Effector CD8-positive, alpha-beta T cell (primary cell): ENCODE measurements at places on chromosomes 11 and 22.

- DNase-seq = no peak
These were observed 712 bp downstream of the CERK start for GRCh38 chr22:46737105-46737975.

GRCh38 chr22:45735273-45735672 is 63.6 kb downstream of the ATXN10 start:
- no peak for DNase-seq

DNA sequence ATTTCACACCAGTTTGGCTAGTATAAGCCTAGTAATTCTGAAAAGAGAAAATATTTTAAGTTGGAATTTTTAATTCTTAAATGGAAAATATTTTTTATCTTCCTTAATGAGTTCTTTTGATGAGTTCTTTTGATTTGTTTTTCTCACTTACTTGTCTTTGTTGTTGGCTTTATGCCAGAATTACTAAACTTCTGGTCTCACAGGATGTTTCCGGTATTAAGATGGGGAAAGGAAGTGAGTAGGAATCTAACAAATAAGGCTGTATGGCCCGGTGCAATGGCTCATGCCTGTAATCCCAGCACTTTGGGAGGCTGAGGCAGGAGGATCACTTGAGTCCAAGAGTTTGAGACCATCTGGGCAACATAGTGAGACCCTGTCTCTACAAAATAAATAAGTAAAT is 106.4 kb downstream of the ARHGAP42 start:
- DNase-seq = no peak

- no peak for DNase-seq
These were observed 604 bp downstream of the PUS3 start for GRCh38 chr11:125902277-125902926.

DNA sequence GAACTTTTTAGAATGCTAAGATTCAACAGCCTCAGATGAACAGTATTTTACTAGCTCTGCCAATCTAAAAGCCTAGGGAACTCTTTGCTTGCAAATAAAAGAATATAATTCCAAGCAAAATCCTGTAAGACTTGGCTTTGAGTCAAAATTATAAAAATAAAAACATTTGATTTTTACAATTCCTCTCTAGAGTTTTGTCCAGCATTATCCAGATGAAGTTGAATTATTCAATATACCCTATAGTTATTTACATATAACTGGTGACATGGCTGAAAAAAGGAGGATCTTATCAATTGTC is 378.3 kb downstream of the ETS1 start:
- DNase-seq = no peak

GRCh38 chr22:45284705-45285262 is at the start of gene UPK3A:
UPK3A (plus strand) TSS chr22:45284949; CDS start chr22:45285014, 65 bp downstream.
- peak; percentile 55 for DNase-seq

- DNase-seq = no peak
These were observed 42.0 kb upstream of the TUB start for GRCh38 chr11:8038811-8039529.

GRCh38 chr11:114197799-114198500 is 98.2 kb upstream of the NNMT start:
- DNase-seq = no peak

DNA sequence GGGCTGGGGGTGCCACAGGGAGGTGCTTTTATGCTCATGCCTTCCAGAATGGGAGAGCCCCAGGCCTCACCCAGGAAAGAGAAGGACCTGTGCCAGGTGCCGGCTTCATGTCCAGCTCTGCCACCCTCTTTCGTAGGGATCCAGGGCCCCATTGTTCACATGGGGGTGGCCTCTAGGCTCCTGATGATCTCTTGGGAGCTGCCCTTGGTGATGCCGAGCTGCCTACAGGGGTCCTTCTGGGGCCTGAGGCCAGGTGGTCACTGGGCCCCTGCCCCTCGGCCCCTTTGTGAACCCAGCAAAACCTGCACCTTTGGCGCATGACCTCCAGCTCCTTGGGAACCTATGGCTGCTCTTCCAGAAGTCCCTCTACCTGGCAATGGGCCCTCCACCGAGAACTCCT is 41.4 kb upstream of the SMIM38 start:
- DNase-seq = no peak

- no peak for DNase-seq
These were observed 167.8 kb downstream of the RRAS2 start for GRCh38 chr11:14190992-14191778.

GRCh38 chr11:91104237-91104636 is 881.4 kb upstream of the CHORDC1 start:
- no peak for DNase-seq

GRCh38 chr11:8927233-8927632 is 5.5 kb downstream of the C11orf16 start:
- DNase-seq = no peak

DNA sequence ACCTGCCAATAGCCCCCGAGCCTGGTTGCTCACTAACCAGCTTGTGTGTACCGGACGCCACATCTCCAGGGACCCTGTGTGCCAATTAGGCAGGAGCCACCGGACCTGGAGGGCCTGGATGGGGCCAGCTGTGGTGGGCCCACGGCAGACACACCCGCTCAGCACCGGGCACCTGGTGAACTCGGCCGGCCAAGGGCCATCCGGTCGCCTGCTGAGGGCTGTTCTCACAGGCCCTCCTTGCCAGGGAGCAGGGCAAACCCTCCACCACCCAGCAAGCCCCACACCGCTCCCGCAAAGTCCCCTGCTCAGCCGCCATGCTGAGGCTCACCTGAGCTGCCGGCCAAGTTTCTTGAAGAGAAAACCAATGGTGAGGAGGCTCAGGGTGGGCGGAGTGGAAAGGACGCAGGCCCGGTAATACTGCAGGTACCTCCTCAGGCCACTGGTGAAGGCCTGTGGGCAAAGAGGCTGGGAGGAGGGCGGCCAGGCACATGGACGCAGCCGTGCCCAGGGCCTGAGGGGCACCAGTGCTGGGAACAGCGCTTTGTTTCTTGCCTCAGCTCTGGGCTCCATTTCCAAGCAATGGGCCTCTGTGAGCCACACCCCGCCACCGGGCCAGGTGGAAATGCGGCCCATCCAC is 17.1 kb downstream of the TUBGCP6 start:
- no peak for DNase-seq

DNA sequence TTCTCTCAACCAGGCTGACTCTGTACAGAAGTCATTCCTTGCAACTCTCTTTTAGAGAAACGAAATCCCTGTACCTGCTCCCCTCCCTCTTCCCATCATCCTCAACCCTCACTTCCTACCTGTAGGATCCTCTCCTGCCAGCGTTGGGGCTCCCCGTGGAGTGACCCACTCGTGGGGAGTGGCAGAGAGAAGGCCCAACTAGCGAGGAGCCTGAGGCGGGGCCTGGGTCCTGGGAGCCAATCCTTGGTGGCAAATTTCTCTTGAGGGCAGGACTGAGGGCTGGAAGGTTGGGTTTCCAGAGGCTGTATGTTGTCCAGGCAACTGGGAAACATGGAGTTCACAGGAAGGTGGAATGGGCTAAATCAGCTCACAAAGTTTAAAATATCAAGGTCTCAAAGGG is 10.4 kb downstream of the NHERF4 start:
- no peak for DNase-seq

- DNase-seq = no peak
These were observed at the start of gene UPB1 for GRCh38 chr22:24494528-24495364. UPB1 (plus strand) TSS chr22:24495332; CDS start chr22:24495404, 72 bp downstream.

GRCh38 chr11:8097062-8097461 is 16.1 kb downstream of the TUB start:
- DNase-seq = no peak

GRCh38 chr11:104653407-104653806 is 244.9 kb downstream of the CASP12 start:
- no peak for DNase-seq

DNA sequence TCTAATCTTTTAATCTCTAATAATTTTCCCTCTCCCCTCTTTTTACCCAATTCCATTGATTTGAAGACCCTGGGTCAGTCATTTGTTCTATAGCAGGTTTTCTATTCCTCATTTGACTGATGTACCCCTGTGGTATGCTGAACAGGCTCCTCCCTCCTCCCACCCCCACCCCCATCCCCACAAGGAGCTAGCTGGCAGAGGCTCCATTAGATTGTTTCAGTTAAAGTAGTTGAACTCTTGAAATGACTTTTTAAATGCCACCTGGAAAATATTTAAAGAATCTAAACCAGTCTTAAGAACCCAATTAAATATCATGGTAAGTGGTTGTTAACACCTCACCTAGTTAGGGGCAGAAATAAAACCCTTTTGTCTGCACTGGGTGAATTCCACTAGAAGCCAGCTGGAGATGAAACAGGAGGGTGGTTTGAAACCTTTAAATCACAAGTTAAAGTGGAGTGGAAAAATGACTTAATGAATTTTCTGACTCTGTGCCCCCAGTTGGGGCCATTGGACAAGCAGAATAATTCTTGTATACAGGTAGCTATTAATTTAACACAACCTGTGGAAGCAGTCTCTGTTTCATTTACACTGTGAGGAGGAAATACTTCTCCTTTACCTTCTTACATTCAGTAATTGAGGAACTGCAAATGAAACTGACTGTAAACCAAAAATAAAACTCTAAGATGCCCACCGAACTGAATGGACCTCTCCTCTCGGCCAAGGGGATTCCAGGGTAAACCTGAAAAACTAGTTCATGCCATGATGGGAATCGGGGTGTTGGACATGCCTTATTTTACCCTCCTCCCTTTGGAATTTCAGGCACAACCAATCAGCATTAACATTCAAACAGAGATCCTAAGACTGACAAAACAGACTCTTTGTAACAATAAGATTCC is 30.7 kb downstream of the PRR5L start:
- no peak for DNase-seq

- DNase-seq = no peak
These were observed 1447.1 kb downstream of the FAM181B start for GRCh38 chr11:81286550-81286949.

GRCh38 chr11:113014262-113015097 is 53.3 kb downstream of the NCAM1 start:
- no peak for DNase-seq

GRCh38 chr11:79030448-79030847 is 410.4 kb downstream of the TENM4 start:
- no peak for DNase-seq

DNA sequence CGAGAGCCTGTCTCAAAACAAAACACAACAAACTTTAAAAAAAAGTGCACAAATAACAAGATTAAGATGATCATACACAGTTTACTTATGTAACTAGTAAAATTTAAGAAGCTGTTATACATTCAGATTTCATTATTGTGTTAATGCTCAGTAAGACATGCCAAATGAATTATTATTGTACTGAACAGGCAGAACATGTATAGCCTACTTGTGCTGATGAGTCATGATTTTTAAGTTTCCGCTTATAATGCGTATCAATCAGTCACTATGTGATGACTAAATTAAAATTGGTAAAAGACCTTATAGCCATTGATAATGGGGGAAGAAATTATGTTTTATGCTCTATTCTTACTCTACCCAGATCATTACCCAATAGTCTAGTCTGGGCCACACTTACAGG is 20.5 kb upstream of the EXPH5 start:
- DNase-seq = no peak

DNA sequence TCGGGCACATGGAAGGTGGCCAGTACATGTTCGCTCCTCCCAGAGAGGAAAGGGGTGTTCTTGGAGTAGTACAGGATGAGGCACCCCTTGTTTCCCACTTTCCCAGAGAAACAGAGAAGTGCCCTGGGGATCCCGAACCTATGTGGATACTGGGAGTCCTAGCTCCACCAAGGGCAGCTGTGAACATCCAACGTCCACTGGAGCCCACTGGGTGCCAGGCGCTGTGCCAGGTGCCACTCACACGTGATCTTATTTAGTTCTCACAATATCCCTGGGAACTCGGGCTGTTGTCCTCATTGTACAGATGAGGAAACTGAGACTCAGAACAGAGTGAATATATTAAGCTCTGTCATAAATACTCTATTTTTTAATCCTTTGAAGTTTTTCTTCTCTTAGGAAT is 12.0 kb downstream of the SLCO2B1 start:
- no peak for DNase-seq

GRCh38 chr22:28443526-28443876 is 236.1 kb downstream of the TTC28 start:
- DNase-seq = no peak

DNA sequence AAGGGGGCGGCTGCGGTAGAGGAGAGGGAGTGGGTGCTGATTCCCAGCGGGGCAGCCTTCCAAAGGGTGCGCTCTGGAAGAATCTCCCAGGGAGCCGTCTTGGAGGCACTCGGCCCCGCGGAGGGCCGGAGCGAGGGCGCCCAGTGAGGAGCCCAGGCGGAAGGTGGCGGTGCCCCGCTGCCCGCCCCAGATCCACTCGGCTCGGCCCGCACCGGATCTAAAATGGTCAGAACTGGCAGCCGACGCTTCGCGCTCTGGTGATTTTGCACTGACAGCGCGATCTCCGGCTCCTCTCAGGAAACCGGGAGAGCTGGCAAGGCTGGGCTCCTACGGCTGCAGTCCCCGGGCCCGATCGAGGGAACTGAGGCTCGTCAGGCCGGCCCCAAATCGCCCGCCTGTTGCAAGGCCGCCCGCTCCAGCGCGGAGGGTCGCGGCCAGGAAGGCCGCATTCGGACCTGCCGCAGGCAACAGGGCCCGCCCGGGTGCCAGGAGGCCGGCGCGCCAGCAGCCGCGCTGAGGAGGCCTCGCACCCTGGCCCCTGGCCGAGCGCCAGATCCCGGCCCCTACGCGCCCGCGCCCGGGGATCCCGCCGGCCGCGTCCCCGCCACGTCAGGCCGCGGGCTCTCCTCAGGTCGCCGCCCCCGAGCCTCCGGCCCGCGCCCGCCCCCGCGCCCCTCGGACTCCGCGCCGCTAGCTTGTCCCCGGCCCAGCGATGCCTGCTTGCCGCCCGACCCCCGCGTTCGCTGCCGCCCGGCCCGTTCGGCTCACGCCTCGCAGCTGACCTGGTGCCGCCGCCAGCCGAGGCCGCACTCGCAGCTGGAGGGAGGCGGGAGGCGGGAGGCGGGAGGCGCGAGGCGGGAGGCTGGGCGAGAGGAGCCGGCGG is at the start of gene KLHL22:
KLHL22 (minus strand) TSS at position 818 of the 883 bp plus-strand sequence. CDS start 6,584 bp downstream, outside the sequence.
- DNase-seq = no peak

GRCh38 chr11:6402561-6402981 is 12.3 kb downstream of the SMPD1 start:
- DNase-seq = peak; percentile 76
